NCI-H187 treated with DMSO at 0.1 percent for 48 hours (cell line): ENCODE measurements at places on chromosomes 13 and 19.

GRCh38 chr19:47111682-47112165 lies 1.9 kb downstream of the ZC3H4 start:
- DNase-seq, result no peak

DNA sequence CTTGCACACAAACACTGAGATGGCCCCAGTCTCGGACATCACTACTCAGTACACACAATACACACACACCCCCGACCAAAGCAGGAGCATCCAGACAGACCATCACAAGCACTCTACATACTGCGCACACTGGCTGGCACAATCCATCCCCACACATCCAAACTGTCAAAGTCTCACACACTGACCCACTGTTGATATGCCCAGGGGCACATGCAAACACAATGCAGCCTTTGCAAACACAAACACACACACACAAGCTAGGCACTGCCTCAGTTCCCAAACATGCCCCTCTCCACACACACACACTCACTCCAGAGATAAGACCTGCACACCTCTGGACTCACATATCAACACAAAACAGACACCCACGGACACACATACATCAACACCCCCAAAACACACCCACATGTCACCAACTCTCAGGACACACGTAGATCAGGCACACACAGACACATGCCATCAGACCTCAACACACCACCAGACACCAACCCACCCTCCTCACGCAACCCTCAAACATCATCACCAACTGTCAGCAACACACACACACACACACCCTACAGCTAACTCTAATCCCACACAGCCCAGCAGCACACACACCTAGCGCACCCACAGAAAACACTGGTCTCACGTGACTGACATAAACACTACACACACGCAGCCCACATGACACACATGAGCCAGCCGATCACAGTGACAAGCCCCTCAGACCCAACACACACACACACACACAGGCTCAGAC lies 1.9 kb downstream of the BBC3 start:
- DNase-seq, result no peak

GRCh38 chr19:55487924-55488687 lies at the start of gene SSC5D:
Gene SSC5D (plus strand): TSS chr19:55488436. CDS start chr19:55488590, 154 bp downstream.
- DNase-seq, result no peak

DNA sequence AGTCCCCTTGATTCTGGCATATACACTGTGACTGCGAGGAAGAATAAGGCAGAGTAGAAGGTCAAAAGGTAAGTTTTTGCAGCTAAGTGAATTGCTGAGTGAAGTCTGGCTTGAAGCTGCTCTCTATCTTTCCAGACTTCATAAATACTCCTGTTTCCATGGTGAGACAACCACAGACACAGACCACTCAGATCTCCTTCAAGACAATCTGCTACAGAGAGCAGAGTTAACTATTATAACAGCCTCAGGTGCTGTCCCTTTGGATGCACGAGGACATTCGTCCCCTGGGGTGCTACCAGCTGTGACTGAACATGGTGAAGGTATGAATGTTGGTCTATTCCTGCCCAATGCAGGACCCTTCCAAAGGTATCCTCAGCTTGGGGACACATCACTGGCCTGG lies 104.0 kb downstream of the MYCBP2 start:
- DNase-seq, result no peak

DNA sequence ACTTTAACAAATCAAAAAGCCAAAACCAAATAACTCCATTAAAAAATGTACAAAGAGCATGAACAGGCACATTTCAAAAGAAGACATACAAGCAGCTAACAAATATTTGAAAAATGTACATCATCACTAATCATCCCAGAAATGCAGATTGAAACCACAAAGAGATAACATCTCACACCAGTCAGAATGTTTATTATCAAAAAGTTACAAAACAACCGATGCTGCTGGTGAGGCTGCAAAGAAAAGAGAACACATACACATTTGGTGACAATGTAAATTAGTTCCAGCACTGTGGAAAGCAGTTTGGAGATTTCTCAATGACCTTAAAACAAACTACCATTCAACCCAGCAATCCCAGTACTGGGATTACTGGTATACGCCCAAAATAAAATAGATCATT lies 756.0 kb upstream of the PCDH20 start:
- DNase-seq, result no peak
